Epithelial cell of esophagus (primary cell): ENCODE measurements at places on chromosomes 13 and 19.
A peak's percentile ranks its signal among the peaks of the same experiment; 100 is the strongest.

DNA sequence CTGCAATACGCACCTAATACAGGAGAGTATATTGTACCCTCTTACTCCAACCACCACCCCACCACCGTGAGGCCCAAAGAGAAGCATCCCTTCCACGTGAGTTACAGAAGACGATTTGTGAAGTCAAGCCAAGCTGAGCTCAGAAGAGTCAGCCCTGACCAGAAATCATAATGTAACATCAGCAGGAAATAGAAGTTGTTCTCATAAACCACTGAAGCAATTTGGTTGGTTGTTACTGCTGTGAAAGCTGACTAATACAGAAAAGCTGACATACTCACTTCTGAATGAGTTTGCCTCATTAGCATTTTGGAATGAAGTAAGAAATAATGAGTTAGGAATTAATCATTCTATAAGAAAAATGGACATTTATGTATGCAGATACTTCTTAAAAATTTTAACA, 749.4 kb upstream of the SLC10A2 start:
- peak; percentile 53 for DNase-seq

- DNase-seq = peak; percentile 23
Measured at GRCh38 chr19:51158474-51159129, 16.5 kb downstream of the SIGLEC7 start.

DNA sequence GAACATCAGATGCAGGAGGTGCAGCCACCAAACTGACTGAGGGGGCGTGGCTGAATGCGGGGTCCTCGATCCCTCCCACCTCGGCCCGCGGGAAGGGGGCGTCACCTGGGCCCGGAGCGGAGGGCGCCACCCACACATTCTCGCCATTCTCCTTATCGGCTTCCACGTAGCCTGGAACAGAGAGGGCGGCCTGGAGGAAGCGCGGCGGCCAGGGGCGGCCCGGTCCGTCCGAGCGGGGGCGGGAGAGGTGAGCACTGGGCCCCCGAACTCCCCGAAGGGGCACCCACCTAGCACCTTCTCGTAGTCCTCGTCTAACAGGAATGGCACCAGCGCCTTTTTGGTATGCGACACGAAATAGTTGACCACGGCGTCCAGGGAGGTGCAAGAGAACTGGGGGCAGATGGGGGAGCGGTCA, 11.8 kb downstream of the STAP2 start:
- DNase-seq = no peak

- DNase-seq = no peak
Measured at GRCh38 chr13:77338329-77338728, 11.4 kb upstream of the MYCBP2 start.

DNA sequence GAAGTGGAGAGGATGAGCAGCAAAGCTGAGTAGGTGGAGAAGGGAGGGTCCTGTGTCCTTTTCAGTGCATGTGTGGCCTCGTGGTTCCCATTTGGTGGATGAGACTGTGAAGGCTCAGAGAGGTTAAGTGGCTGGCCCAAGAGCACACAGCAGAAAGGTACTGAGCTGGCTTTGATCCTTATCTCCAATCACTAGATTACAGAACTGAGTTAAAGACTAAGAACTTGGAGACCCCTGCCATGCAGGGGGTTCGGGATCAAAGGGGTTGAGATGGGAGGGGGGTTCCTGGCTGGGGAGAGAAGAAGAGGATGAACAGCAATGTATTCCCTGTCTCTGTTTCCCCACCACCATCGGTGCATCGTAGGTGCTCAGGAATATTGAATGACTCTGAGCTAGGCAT, 11.8 kb downstream of the CELF5 start:
- DNase-seq = no peak

GRCh38 chr13:39688699-39689405, 33.4 kb downstream of the COG6 start:
- DNase-seq = no peak

DNA sequence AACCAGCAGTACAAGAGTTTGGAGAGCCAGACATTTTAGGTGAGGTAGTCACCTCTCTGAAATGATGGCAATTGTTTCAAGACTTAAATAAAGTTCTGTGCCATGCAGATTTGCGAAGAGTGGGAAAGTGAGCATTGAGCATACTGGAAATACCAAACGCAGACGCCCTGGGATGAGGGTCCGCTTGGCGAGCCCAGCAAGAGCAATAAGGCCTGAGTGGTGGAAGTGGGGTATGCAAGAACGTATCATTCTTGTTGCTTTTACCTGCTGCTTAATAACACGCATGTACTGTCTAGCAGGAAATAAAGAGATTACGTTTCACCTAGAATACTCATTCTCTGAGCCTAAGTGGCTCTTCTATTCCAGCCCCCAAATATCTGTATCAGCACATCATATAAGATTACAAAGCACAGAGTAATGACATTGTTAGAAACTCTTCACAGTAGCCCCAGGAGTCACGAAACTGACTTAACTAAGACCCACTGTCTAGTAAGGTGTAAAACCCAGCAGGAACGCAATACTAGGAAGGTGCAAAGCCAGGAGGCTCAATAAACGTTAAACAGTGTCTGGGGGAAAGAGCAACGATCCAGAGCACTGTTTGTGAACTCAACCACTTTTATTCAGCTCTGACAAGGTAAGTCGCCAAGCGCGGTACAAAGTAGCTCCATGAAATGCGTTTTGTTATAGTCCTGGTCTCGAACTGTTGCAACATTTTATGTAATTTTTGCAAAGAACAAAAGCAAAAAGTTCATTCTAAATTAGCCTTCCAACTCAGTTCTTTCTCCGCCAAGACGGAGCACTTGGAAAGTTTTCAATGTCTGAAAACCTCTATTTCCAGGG, 1.2 kb downstream of the RCBTB2 start:
- peak; percentile 29 for DNase-seq

DNA sequence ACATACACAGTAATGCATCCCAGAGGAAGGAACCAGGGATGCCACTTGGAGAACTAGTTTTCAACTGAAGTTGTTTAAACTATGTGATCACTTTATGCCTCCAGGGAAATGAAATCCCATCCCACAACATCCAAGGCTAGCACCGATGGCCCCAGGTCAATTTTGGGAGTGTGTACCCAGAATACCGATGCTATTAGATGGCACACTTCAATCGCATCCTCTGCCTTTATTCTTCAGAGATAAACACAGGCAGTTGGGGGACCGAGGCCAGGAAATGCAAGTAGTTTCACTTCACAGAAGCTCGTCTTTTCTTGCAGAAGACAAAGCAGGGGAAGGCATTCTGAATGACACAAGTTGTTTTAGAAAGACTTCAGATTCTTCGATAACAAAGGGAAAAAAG, 13.8 kb downstream of the STK24 start:
- no peak for DNase-seq

GRCh38 chr13:40637643-40638042, 28.8 kb downstream of the FOXO1 start:
- no peak for DNase-seq

GRCh38 chr19:12865746-12866415, 15.4 kb downstream of the DNASE2 start:
- no peak for DNase-seq

- DNase-seq = no peak
Measured at GRCh38 chr13:44514278-44514677, 61.9 kb downstream of the TSC22D1 start.

- DNase-seq = no peak
Measured at GRCh38 chr19:35015270-35015953, 14.9 kb upstream of the SCN1B start.

- DNase-seq = no peak
Measured at GRCh38 chr13:103852036-103852435, 785.8 kb upstream of the SLC10A2 start.

DNA sequence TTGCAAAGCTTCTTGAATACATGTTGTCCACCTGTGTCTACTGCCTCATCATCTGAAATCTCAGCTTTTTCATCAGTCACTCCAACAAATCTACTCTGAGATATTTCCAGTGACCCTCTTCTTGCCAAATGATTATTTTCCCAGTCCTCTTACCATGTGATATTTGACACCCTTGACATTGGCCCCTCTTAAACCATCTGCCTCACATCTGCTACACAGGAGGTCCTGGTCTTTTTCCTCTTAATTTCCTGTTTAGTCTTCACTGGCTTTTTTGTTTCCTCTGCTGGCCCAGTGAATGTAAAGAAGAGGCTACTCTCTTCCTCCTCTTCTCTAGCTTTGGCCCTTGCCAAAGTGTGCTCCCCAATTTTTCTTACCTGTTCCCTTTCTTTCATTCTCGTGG, 218.7 kb downstream of the DNAJC15 start:
- DNase-seq = no peak

DNA sequence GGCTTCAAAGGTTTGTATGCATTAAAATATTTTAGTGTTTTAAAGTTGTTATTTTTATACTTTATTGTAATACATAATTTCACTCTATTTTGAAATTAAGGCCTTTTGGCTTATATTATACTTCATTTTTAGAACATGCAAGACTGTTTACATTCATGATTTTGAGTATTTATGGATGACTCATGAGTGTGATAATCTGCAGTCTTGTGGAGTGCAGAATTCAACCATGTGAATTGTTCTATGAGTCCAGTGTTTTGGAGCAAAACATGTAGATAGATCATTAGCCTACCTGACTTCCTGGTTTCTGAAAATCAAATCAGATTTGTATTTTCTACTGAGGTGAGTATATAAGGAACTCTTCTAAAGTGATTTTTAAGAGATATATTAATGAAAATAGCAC, 241.8 kb downstream of the PCCA start:
- no peak for DNase-seq

- no peak for DNase-seq
Measured at GRCh38 chr19:35126624-35126959, 8.3 kb downstream of the LGI4 start.

- no peak for DNase-seq
Measured at GRCh38 chr19:3669082-3669946, 31.0 kb downstream of the PIP5K1C start.

- no peak for DNase-seq
Measured at GRCh38 chr13:51636349-51636890, 52.2 kb downstream of the WDFY2 start.

DNA sequence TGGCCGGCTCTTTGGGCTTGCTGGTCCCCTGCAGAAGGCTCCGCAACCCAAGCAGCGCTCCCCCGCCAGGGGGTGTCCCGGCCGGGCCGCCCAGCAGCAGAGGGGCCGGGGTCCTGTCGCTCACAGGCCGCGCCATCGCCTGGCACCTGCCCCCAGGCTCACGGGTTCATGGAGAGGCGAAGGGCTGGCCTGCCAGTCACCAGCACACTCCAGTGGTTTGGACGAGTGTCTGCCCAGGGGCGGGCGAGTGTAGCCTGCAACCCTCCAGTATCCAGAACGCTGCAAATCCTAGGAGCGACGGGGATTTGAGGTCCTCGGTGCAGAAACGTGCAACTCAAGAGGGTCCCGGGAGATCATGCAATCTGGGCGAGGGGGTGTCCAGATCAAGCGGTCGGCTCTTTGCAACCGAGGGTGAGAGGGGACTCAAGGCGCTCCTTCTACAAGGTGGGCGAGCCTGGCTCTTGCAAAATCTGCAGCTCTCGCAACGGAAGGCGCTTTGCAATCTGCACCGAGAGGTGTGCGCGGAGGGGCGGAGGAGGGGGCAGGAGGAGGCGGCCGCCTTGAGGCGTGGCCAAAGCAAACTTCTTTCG, at the start of gene DBP:
Gene DBP, minus strand, starts transcription at position 521 of the 590 bp plus-strand sequence. Its CDS starts 385 bp downstream, at position 136.
- DNase-seq = no peak

- DNase-seq = no peak
Measured at GRCh38 chr19:40407714-40408597, 5.2 kb downstream of the PRX start.

GRCh38 chr19:47547199-47547598, 25.7 kb downstream of the ZNF541 start:
- no peak for DNase-seq

GRCh38 chr19:4534836-4535658, at the start of gene PLIN5:
Gene PLIN5, minus strand, starts transcription at chr19:4535224. Its CDS starts 1,150 bp downstream, at chr19:4534074.
- peak; percentile 42 for DNase-seq

GRCh38 chr13:19958155-19959111, at the start of gene ZMYM2:
Gene ZMYM2, plus strand, starts transcription at chr13:19958727. Its CDS starts 34,346 bp downstream, at chr13:19993073.
- peak; percentile 98 for DNase-seq
